ENCODE measurements at places on chromosomes 1 and 21.

GRCh38 chr1:116722016-116722838 is 32.0 kb upstream of the CD2 start:
- no peak for DNase-seq
- H3K36me3 ChIP-seq: no peaks in the 10 kb centered on the region
- peaks cover 4% of the 10 kb centered on the region for H3K27me3 ChIP-seq

GRCh38 chr1:90902672-90903071 is 119.2 kb downstream of the ZNF644 start:
- H3K27ac ChIP-seq: no peak overlapping the region
- no peak for DNase-seq
- peaks cover 50% of the 10 kb centered on the region for H3K36me3 ChIP-seq
- H3K4me3 ChIP-seq: no peak overlapping the region
- H3K4me1 ChIP-seq: no peaks in the 10 kb centered on the region
- H3K27me3 ChIP-seq: no peaks in the 10 kb centered on the region

- no peak overlapping the region for H3K4me3 ChIP-seq
- H3K36me3 ChIP-seq: no peaks in the 10 kb centered on the region
- H3K27me3 ChIP-seq: peaks cover 21% of the 10 kb centered on the region
- DNase-seq: no peak
These were observed 38.3 kb upstream of the SLC9A1 start for GRCh38 chr1:27193194-27193593.

- H3K36me3 ChIP-seq: no peaks in the 10 kb centered on the region
- no peak for DNase-seq
- H3K27ac ChIP-seq: no peak overlapping the region
- H3K27me3 ChIP-seq: no peaks in the 10 kb centered on the region
- H3K4me3 ChIP-seq: no peak overlapping the region
- H3K4me1 ChIP-seq: no peaks in the 10 kb centered on the region
These were observed 594.6 kb upstream of the ZP4 start for GRCh38 chr1:238485057-238485911.

DNA sequence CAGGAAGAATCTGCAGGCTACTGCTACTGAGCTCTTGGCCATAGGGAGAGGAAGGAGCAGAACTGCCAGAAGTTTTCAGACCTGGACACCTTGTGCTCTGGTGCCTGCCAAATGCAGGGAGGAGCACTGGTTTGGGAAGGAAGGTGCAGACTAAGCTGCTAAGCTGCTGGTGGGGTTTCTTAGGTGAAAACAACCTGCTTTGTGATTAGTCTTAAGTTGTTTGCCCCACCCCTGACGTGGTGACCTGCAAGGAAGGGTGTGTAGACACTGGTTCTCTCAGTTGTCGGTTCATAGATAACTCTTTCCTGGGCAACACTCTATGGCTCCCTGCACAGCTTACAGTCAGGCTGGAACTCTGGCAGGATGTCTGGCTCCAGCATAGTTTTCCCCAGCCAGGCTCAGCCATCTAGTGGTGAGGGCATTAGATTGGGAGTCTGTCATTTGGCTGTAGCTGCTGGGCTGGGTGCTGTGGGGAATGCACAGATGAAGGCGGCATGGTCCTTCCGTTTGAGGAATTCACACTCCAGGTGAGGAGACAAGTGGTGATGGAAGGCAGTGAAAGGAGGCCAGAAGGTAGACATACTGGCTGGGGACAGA is 10.3 kb upstream of the S100A10 start:
- H3K27ac ChIP-seq: no peak overlapping the region
- DNase-seq: no peak

DNA sequence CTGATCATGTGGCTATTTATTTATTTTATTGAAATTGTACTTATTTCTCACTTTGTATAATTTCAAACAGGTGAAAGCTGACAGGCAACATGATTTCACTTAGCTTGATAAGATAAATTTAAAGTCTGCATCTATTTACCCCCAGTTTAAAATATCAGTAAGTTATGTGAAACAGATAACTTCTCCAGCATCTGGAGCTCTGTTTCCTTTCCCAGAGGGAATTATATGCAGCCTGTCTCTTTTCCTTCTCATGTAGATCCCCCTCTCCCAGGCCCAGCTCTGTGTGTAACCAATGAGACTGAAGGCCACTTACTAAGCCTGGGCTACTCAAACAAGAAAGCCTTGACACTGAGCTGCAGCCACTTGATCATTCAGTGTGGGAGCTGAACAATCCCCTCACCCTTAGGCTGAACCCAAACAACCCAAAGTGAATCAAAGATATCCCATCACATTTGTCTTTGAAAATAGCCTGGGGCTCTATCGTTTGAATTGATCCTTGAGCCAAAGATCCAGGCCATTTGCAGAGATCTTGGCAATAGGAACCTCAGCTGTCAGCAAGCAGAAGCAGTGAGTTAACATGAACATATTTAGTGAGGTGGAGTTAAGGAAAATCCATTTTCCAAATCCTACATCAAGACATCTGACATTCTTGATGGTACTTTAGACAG is 383.9 kb downstream of the TGFB2 start:
- H3K36me3 ChIP-seq: no peaks in the 10 kb centered on the region
- no peak overlapping the region for H3K27ac ChIP-seq
- no peaks in the 10 kb centered on the region for H3K27me3 ChIP-seq
- H3K4me1 ChIP-seq: no peaks in the 10 kb centered on the region
- no peak overlapping the region for H3K4me3 ChIP-seq

DNA sequence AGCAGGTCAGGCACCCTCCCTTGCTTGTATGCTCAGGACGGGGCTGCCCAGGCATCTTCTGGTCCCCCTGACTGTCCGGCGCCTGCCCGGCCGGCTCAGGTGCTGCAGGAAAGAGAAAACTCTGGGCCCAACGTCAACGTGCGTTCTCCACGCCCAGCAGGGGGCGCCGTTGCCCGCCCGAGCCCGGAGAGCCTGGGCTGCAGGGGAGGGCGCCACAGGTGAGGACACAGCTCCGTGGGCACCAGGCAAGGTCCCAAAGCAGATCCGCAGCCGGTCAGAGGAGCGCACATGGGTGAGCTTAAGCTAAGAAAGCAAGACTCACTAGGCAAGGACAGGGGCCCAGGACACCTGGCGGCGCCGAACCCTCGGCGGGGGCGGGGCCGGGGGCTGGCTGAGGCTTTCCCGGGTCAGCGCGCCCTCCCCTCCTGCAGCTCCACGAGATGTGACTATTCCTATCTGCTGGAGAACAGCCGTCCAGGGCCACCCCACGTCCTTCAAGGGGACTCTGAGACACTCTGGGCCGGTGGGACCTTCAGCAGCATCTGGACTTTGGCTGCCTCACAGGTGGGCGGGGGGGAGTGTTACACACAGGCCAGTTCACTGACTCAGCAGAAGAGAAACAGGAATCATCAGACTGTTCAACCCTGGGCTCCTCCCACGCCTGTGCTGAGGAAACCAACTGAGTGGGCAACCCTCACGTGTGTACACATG is 29.3 kb downstream of the KRTAP10-1 start:
- no peaks in the 10 kb centered on the region for H3K36me3 ChIP-seq
- DNase-seq: peak; percentile 85
- peaks cover 2% of the 10 kb centered on the region for H3K4me1 ChIP-seq
- H3K27me3 ChIP-seq: peaks cover 24% of the 10 kb centered on the region

DNA sequence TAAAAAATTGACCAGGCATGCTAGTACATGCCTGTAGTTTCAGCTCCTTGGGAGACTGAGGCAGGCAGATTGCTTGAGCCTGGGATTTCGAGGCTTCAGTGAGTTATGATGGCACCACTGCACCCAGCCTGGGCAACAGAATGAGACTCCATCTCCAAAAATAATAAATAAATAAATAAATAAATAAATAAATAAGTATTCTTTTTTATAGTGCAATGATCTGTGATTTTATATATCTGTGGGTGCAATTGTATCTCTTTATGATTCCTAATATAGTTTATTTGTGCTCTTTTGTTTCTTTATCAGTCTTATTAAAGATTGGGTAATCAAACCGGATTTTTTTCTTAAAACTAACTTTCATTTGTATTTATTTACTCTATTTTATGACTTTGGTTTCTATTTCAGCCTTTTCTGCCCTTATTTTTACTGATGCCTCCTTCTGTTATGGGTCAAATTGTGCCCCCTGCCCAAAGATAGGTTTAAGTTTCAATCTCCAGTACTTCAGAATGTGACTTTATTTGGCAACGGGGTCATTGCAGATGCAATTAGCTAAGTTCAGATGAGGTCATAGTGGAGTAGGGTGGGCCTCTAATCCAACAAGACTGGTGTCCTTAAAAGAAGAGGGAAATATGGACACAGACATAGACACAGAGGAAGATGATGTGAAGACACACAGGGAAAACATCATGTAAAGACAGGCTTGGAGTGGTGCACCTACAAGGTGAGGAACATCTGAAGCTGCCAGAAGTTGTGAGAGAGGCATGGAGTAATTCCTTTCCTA is 74.9 kb upstream of the CDC42BPA start:
- H3K27me3 ChIP-seq: no peaks in the 10 kb centered on the region
- H3K36me3 ChIP-seq: no peaks in the 10 kb centered on the region
- H3K27ac ChIP-seq: no peak overlapping the region
- DNase-seq: no peak

DNA sequence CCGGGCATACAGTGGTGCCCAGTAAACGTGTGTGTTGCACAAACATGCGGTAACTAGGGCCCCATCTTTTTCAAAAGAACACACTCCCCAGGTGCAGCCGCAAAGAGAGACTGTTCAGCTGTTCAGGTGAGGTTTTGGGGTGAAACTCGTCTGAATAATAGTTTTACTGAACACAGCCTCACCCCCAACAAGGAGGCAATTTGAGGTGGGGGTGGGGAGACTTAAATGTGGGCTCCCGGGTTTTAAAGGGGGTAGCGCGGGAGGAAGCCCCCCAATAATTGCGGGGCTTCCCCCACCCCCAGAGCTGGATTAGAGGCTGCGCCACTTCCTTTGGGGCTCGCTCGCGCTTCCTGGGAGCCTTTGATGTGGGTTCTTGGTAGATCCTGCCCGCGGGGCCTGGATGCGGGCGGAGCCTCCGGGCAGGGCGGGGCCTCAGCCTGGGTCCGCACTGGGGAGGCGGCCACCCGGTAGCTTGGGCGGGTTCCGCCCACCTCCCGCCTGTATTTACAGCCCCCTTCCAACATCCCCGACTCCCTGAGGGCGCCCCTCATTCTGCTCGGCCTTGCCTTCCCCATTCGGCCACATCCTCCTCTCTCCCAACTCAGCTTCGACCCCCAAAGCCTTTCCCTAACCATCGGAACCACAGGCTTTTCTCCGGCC is 6.4 kb upstream of the EPHA2 start:
- peak; percentile 86 for DNase-seq
- peaks cover 89% of the 10 kb centered on the region for H3K27me3 ChIP-seq
- H3K36me3 ChIP-seq: no peaks in the 10 kb centered on the region

DNA sequence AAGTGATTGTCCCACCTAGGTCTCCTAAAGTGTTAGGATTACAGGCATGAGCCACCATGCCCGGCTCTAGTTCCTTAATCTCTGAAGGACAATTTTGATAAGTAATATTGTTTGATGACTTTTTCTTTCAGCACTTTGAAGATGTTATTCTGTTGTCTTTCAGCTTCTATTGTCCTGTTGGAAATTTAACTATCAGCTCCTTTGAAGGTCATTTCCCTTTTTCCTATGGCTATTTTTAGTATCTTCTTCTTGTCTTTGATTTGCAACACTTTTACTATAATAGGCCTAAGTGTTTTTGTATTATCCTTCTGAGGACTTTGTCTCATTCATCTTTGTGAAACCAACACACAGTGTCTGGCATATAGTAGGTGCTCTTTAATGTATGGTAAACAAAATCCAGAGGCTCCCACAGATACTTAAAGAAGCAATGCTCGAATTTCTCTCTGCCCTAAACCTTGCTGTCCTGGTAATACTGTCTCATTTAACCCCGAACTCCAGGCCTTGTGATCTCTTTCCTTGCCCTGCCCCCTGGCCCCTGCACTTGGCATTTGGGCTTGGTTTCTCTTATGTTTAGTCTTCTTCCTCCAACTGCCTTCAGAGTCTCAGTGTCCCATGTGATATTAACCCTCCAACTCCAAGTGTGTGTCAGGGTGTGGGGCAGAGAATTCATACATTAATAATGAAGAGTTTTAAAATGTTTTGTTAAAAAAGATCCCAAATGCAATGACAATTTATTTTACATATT is 19.0 kb upstream of the AGO1 start:
- no peak for DNase-seq
- H3K27me3 ChIP-seq: peaks cover 15% of the 10 kb centered on the region
- no peaks in the 10 kb centered on the region for H3K36me3 ChIP-seq
- no peak overlapping the region for H3K4me3 ChIP-seq
- no peaks in the 10 kb centered on the region for H3K4me1 ChIP-seq

- no peak for DNase-seq
- H3K27ac ChIP-seq: no peak overlapping the region
- no peaks in the 10 kb centered on the region for H3K36me3 ChIP-seq
- peaks cover 8% of the 10 kb centered on the region for H3K27me3 ChIP-seq
These were observed 26.0 kb downstream of the EPHB2 start for GRCh38 chr1:22736501-22737080.

DNA sequence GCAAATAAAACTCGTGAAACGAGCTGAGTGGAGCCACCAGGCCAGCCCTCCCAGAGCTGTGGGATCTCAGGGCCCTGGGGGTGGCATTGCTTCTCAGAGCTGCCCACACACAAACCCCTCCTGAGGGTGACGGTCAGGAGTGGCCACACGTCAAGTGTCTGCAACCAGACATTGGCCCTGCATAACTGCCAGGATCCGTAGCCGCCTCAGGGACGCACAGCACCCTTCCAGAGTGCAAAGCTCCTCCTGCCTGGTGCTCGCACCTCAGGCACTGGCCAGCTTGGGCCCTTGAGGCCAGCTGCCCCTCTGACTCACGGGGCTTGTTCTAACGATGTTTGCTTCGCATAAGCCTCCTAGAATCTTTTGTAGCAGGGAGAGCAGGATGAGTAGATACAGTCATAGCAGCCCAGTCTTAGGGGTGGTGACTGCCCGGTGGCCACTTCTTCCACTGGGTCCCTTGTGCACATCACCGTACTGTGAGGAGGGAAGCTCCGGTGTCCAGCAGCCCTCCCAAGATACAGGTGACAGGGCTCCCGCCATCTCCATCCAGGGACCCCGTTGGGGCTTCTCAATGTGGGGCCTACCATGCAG is 5.0 kb downstream of the WNT3A start:
- H3K4me3 ChIP-seq: no peak overlapping the region
- peaks cover 18% of the 10 kb centered on the region for H3K4me1 ChIP-seq
- DNase-seq: peak; percentile 11
- H3K36me3 ChIP-seq: no peaks in the 10 kb centered on the region
- H3K27ac ChIP-seq: no peak overlapping the region
- peaks cover 67% of the 10 kb centered on the region for H3K27me3 ChIP-seq

GRCh38 chr1:201945157-201945556 is 1.2 kb downstream of the LMOD1 start:
- DNase-seq: no peak
- H3K4me1 ChIP-seq: peaks cover 10% of the 10 kb centered on the region
- H3K27ac ChIP-seq: no peak overlapping the region
- H3K4me3 ChIP-seq: no peak overlapping the region
- H3K36me3 ChIP-seq: no peaks in the 10 kb centered on the region
- H3K27me3 ChIP-seq: peaks cover 73% of the 10 kb centered on the region

DNA sequence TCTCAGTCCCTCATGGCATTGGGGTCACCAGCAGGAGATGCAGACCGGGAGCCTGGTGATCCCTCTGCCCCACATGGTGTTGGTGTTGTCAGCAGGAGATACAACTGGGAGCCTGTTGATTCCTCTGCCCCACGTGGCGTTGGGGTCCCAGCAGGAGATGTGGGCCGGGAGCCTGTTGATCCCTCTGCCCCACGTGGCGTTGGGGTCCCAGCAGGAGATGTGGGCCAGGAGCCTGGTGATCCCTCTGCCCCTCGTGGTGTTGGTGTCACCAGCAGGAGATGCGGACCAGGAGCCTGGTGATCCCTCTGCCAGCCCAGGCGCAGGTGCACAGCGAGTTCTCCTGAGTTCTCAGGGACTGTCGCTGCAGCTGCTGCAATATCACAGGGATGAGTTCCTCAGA is 229.6 kb upstream of the C1orf174 start:
- H3K27me3 ChIP-seq: no peaks in the 10 kb centered on the region
- no peak overlapping the region for H3K4me3 ChIP-seq
- DNase-seq: no peak
- H3K27ac ChIP-seq: no peak overlapping the region
- H3K4me1 ChIP-seq: no peaks in the 10 kb centered on the region
- no peaks in the 10 kb centered on the region for H3K36me3 ChIP-seq
